ENCODE measurements at places on chromosomes 13 and 19.

- DNase-seq = no peak
Observed at GRCh38 chr19:56508290-56508778, 679 bp downstream of the ZNF471 start.

DNA sequence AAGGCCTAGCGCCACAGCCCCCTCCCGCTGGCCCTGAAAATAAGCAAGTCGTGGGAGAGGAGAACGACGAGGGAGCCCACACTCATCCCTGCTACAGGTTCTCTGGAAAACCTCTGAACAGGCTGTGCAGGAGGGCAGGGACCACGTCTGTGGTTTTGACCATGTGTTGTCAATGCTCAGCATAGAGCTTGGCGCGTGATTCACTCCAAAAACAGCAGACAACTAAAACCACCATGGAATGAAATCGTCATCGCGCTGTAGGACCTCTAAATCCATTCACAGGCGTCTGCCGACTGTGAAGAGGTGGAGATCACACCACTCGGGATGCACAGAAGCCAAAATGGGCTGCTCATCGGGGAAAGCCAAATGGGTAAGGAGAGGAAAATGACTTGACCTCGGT, 121.3 kb downstream of the COL4A1 start:
- no peak for DNase-seq

- DNase-seq = no peak
Observed at GRCh38 chr13:43687038-43687437, 99.7 kb downstream of the ENOX1 start.

GRCh38 chr13:67369895-67370660, 139.9 kb upstream of the PCDH9 start:
- no peak for DNase-seq

DNA sequence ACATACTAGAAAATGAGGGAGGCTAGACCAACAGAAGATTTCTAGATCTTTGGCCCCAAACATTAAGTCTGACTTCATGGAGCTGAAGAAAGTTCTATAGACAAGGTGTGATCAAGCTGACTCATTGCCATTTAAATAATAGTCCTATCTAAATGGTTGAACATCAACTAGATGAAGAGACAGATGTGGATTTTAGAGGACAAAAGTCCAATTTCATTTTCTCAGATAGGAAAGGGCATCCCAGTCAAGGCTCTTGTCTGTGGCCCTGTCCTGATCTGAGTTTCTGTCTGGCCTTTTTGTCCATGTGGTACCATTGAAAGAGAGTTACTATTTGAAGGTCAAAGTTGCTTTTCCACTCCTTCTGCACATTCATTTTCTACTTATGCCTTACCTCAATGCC, 74.6 kb downstream of the MBNL2 start:
- no peak for DNase-seq

- DNase-seq = no peak
Observed at GRCh38 chr13:52395704-52396103, 10.3 kb downstream of the THSD1 start.

- DNase-seq = no peak
Observed at GRCh38 chr19:4976401-4977298, 7.7 kb downstream of the KDM4B start.

GRCh38 chr13:51223560-51224270, 1.5 kb downstream of the FAM124A start:
- DNase-seq = no peak

GRCh38 chr19:12778905-12779161, 3.5 kb upstream of the HOOK2 start:
- no peak for DNase-seq

Data from T-cell (primary cell).